Erythroblast (primary cell): ENCODE measurements at places on chromosomes 7 and 10.

- DNase-seq, result no peak
These were observed 148.8 kb upstream of the NPY start for GRCh38 chr7:24135003-24135817.

DNA sequence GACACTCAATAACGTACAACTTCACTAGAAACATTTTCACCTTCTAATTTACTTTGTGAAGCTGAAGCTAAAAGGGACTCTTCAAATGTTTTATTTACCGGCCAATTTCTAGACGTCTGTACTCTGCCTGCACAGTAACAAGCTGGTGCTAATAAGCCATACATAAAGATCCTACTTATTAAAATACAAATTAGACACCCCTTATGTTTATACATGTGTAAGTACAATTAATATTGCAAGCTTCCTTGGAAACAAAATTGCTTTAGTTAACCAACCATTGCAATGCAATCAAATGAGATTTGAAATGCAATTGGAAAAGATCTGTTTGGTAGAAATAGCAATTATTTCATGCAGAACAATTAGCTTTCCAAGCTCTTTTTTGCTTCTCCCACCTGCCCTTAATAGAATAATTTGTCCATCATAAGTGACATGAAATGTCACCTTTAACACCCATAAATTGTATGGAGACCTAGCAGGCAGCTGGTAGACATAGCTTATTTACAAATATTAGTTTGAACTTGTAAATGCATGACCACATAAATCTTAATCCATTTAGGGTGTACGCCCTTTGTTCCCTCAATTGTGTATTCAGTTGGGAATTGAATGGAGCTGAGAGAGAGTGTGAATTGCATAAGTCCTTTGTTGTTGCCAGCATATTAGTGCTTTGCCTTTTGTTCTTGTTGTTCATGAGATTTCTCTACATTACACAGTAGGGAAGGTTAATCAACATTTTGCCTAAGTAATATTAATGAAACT is 277.1 kb downstream of the CACNA2D1 start:
- no peak for DNase-seq

- DNase-seq, result no peak
These were observed 27.4 kb upstream of the ATRNL1 start for GRCh38 chr10:115065801-115066200.

GRCh38 chr10:70584366-70584765 is 18.2 kb downstream of the PRF1 start:
- DNase-seq, result no peak

GRCh38 chr10:89082086-89082485 is 91.5 kb downstream of the FAS start:
- no peak for DNase-seq

DNA sequence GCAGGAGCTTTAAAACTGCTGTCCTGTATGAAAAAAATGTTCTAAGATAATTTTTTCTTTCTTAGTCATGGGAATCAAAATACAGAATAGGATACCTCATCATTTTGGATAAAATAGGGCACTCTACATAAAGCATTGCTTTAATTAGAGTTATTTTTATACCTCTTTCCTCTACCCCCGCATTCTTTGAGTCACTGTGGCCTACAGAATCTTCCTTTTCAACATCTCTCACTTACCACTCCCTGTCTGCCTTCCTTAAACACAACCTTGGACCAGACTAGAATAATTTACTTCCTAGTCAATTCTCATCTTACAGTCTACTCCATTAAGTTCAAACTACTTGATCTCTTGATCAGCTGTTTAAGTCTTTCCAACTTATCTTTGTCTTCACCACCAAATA is 462.3 kb downstream of the PHTF2 start:
- DNase-seq, result no peak

DNA sequence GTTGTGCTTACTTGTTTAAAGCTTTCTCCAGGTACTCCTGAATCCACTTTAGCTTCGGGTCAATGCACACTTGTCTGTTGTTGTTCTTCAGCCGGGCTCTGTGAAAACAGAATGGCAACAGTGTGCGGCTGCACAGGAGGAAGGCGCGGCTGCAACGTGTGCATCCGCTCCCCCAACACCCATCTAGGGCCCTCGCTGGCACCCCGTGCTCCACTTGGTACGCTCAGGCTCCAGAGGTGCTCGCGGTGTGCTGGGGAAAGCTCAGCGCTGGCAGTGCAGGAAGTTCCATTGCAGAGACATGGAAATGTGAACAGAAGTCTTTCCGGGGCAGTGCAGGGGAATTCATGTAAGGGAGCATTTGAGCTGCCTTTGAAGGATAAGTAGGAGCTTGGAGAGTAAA is 6.3 kb downstream of the CXCL12 start:
- no peak for DNase-seq

DNA sequence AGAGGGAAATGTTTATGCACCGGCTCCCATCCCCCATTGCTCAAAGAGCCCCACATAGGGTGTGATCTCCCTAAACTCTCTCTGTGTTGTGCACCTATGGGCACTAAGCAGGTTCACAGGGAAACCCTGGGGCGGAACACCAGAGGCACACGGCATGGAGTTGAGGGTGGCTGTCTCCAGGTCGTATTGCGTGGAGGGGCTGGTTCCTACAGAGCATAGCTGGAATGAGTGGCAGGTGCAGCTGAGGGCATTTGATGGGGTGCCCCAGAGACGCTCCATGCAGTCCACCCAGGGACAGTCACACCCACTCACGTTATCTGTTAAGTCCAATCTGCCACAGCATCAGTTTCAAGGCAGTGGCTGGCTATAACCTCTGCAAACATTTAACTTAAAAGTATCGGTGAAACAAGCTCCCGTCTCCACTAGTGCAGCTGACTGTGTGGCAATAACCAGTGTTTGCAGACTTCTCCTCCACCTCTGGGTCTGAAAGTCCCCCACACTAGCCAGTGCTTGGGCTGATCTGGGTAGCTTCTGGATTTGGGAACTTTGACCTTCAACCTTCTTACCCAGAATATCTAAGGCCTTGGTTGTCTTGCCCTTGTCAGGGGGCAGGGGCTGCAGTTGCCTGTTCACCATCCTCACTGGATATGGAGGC is 249.2 kb upstream of the ZNF32 start:
- DNase-seq, result no peak

DNA sequence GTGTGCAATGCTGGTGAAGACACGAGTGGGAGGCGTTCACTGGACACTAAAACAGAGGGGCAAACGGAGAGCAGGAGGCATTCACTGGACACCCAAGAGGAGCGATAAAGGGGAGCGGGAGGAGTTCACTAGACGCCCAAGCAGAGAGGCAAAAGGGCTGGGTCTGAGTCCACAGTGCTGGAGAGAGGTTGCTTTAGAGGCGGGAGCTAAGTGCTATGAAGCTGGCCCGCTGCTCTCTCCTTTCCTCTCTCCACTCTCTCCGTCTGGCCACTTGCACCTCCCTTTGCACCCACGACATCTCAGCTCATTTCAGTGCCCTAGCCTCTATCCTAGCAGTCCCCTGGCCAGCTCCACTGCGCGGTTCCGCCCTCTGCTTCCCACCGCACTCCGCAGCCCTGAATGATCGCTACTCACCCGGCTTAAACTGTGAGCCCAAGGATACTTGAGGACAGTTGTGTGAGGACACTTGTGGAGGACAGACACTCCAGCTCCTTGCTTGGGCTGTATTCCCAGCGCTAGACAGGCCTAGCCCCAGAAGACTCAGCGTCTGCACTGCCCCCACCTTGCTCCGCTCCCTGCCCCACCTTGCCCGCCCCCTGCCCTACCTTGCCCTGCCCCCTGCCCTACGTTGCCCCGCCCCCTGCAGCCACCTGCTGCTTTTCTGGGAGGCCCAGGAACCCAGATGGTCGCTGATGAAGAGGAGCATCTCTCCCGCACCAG is 78.8 kb upstream of the CPXM2 start:
- DNase-seq, result no peak

DNA sequence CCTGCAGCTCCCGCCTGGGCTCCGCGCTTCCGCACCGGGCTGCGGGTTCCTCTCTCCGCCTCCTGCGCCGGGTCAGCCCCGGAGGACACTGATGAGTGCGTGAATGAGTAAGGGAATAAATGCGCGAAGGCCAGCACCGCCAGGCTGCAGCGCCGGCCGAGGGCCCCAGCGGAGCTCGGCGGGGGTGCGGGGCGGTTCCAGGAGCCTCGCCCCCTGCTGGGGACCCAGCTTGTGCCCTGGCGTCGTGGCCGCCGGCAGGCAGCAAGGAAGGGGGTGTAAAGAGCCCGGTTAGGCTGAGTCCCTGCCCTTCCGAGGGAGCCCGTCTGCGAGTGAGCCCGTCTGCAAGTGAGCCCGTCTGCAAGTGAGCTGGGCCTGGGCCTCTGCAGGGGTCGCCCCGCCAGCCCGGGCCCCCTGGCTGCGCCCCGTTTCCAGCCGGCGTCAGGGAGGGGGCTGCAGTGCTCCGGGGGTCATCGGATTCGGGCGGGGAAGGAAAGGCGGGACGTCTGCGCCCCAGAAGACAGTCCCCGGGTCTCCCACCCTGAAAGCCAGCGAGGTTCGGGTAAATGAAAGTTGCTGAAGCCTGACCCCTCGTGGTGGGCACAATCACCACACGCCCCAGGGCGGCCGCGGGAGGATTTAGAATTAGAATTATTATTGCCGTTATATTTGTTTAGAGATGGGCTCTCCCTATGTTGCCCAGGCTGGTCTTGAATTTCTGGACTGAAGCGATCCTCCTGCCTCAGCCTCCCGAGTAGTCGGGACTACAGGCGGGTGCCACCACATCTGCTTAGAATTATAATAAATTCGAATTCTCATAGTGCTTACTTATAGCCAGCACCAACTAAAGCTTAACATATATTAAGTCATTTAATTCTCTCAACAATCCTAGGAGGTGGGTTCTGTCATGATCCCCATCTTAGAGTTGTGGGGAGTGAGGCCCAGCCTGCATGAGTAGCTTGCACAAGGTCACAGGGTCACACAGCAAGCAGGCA is 8.6 kb upstream of the CRYGN start:
- peak; percentile 74 for DNase-seq
